ENCODE measurements at places on chromosomes 4 and X.
A peak's percentile ranks its signal among the peaks of the same experiment; 100 is the strongest.

GRCh38 chr4:150906987-150907633 lies 108.0 kb downstream of the LRBA start:
- peak; percentile 6 for DNase-seq

GRCh38 chr4:74623041-74623440 lies 171.3 kb downstream of the BTC start:
- peak; percentile 64 for DNase-seq

DNA sequence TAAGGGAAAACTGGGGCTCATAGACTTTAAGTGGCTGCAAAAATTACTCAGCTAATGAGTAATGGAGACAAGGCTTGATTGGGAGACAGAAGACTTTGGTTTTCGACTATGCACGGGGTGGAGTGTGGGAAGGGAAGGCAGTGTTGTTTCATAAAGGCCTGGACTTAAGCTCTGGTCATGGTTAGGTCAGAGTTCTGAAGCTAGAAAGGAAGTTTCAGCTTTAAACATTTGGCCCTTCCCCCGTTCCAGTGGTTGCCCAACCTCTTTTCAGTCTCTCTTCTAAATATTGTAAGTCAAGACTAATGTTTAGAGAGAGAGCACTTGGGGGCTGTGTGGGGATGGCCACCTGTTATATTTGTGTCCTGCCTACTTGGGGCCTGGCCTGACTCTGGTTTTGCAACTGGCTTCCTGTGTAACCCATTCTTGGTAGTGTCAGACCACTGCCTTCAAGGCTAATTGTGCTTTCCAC lies 21.0 kb downstream of the MSN start:
- DNase-seq, result no peak

- DNase-seq, result peak; percentile 54
These were observed 51.1 kb downstream of the LEF1 start for GRCh38 chr4:108117418-108118182.

- peak; percentile 59 for DNase-seq
These were observed 61.0 kb downstream of the HPRT1 start for GRCh38 chrX:134520860-134521390.

GRCh38 chr4:122783301-122784215 lies 43.1 kb upstream of the FGF2 start:
- DNase-seq, result peak; percentile 75

GRCh38 chr4:67608027-67608426 lies 49.5 kb downstream of the STAP1 start:
- DNase-seq, result no peak
